ENCODE measurements at places on chromosomes 3 and 15. TPM values are rescaled to one million over a fixed set of nuclear protein-coding genes. Genes with fewer than 3 reads are reported as not detected.

Gene ZNF385D
- 7.9 TPM for polyA plus RNA-seq

Gene KNG1
- 0.11 TPM for polyA plus RNA-seq

Gene GALNT15
- 5.0 TPM for polyA plus RNA-seq

Gene CLDN18
- polyA plus RNA-seq, result not detected

Gene CXCR6
- polyA plus RNA-seq, result 0.19 TPM

Gene ACKR2
- 0.22 TPM for polyA plus RNA-seq

Gene ITIH1
- polyA plus RNA-seq, result 0.04 TPM
